ENCODE measurements at places on chromosomes 12 and 14. TPM values are rescaled to one million over a fixed set of nuclear protein-coding genes. Genes with fewer than 3 reads are reported as not detected.

DNA sequence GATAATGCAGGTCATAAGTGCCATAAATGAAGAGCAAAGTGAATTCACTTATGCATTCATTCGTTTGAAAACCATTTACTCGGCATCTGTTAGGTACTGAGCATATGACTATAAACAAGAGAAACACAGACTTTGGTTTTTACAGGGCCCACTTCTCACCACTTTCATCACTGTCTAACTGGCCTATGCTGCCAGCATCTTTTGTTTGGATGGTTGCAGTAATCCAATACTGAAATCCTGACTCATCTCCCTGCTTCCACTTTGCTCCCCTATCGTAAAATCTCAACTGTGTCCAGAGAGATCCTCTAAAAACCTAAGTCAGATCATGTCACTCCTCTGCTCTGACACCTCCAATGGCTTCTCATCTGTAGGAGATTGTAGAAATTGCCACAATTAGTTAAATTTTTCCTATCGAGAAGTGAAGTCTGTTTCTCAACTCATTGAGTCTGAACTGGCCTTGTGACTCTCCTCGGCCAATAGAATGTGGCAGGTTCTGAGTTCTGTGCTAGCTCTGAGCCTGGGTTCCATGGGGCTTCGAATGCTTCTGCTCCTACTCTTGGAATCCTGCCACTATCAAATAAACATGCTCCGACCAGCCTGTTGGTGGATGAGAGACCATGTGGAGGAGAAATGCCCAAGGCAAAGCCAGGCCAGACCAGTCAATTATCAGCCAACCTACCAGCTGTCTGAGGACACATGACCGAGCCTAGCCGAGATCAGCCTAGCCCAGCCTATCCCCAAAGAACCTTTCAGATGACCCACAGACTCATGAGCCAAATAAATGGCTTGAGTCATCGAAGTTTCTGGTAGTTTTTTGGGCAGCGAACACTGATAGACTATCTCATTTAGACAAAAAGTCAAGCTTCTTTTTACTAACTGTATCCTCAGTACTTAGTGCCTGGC, 2.2 kb upstream of the BATF start:
- DNase-seq = peak; percentile 73

DNA sequence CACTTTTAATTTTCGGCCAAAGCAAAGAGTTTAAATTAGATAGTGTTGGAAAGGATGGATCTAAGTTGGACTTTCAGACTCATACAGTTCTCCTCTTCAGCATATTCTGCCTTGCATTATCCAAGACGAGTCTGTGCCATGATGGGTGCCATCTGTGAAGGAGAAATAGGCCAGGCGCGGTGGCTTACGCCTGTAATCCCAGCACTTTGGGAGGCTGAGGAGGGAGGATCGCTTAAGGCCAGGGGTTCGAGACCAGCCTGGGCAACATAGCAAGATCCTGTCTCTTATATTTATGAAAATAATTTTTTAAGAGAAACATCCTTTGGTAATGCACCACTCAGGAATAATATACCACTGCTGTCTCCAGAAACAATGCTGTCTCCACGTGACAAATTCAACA, 6.5 kb downstream of the AK7 start:
- no peak for DNase-seq

DNA sequence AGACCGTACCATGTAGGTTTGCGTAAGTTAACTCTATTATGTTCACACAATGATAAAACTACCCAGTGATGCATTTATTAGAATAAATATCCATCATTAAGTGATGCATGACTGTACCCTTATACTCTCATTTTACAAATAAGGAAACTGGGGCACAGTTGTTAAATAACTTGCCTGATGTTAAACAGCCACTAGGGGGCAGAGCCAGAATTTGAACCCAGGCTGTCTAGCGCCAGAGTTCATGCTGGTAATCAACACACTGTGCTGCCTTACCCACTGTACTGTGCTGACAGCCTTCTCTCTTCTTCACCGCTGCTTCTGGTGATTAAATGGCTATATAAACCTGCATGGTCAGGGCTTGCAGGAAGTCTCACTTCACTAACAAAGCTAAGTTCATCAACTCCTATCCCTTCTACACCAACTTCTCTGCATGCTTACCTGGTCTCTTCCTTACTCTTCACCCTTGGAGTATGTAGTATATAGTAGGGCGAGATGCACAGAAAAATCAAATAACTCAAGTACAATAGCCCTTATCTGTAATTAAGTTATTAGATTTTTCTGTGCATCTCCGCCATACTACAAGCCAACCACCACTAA, 43.6 kb upstream of the APPL2 start:
- DNase-seq = no peak

- peak; percentile 63 for DNase-seq
Observed at GRCh38 chr12:122064780-122065588, 13.6 kb upstream of the MLXIP start.

- no peak for DNase-seq
Observed at GRCh38 chr14:81729622-81730021, 196.0 kb upstream of the SEL1L start.

GRCh38 chr12:58513852-58514251, 406.5 kb downstream of the LRIG3 start:
- DNase-seq = no peak

DNA sequence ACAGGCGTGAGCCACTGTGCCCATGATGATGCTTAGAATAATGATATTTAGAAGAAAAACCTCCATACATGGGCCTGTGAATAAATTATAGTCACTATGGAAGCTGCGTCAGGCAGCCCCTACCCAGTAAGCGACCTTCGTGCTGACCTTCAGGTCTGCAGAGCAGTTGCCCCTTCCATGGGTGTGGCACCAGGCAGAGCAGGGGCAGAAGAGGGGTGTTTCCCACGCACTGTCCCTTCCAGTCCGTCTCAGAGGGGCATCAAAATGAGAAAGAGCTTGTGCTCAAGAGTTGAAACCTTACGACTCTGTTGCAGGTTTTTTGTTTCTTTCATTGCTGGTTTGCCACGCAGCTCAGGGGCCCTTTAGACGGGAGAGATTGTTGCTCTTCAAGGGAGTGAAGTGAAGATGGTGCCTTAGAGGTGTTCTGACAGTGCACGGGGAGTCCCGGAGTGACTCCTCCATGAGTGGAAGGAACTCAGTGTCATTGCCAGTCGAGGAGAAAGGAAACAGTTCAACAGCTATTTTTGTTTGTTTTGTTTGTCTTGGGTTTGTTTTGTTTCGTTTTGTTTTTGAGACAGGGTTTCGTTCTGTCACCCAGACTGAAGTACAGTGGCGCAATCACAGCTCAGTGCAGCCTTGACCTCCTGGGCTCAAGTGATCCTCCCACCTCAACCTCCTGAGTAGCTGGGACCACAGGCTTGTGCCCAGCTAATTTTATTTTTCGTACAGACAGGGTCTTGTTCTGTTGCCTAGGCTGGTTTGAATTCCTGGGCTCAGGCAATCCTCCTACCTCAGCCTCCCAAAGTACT, 13.9 kb downstream of the CKB start:
- DNase-seq = no peak

DNA sequence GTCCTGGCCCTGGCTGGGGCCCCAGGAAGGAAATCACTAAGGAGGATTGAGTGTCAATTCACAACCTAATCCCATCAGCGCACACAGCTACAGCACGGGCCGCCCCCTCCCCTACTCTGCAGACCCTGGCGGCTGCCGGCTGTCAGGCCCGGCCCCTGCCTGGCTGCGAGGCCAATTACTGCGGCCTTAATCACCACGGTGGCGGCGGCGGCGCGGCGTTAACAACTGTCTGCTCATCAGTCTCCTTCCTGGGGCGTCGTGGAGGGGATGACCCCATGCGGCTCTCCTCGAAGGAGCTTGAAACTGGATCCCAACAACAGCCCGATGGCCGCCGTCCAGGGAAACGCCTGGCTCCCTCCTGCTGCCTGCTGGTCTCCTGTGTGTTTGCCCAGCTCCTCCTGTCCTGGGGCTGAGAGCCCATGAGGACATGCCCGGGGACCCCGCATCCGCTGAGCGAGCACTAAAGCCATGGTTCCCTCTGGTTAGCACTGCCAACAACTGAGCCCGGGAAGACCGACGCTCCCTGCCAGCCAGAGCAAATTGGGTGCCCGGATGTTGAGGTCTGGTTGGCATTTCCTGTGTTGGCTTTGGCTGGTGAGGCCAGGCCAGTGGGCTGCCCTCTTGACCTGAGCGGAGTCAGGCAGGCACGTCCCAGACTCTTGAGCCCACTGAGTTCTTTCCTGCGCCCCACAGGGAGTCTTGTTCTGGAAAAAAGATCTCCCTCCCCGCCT, 21.8 kb upstream of the EIF2B2 start:
- DNase-seq = peak; percentile 43

DNA sequence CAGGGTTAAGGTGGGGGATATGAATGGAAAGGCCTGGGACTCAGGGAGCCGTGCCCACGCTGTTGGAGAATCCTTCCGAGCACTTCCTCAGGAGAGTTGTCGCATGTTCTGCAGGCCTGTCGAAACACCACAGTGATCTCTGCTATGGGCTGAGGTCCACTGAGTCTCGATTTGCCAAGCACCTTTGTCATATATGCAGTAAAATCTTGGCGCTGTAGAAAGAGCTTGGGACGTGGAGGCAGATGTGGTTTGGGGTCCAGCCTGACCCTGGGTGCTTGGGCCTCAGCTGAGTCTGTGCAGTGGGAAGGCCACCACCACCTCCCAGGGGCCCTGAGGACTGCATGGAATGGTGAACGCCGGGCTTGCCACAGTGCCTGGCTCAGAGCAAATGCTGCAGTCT, 32.9 kb downstream of the C14orf132 start:
- DNase-seq = no peak

GRCh38 chr14:81141426-81141825, 79.3 kb downstream of the GTF2A1 start:
- DNase-seq = no peak

GRCh38 chr12:60394665-60395064, 798.8 kb downstream of the SLC16A7 start:
- peak; percentile 83 for DNase-seq

GRCh38 chr12:117189725-117190209, 503 bp downstream of the FBXO21 start:
- peak; percentile 36 for DNase-seq

DNA sequence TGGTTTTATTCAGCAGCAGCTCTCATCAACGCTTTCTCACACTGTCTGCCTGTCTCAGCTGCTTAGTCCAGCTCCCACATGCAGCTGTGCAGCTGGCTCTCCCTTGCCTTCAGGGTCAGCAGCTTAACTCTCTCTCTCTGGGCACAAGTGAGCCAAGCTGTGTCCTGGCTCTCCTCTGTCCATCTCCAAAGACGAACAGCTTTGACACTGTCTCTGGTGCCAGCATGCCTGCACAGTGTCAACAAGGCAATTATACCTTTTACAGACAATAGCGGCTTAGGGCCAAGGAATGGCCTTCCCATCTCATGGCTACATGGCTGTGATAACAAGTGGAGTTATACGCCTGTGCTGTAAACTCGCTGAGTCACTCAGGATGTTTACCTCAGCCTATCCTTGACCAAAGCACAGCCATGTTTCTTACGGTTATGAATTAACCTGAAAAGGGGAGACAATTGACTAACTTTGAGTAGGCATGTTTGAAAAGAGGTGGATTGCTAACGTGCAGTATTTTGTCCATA, 38.4 kb upstream of the MANSC4 start:
- DNase-seq = peak; percentile 29

DNA sequence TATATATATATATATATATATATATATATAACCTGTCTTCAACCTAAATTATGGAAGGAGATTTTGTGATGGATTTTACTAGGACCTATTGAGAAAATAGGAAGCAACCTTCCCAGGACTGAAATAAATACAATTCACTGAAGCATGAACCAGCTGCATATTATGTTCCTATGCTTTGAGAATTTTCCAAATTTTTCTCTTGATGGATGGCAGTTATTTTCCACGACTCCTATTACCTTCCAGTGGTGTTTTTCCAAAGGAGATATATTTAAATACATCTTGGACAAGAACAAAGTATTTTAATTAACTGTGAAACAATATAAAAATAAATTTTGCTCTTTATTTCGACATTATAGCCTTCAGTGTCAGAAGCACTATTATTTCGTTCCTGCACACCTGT, 87.9 kb downstream of the TMTC1 start:
- DNase-seq = no peak

DNA sequence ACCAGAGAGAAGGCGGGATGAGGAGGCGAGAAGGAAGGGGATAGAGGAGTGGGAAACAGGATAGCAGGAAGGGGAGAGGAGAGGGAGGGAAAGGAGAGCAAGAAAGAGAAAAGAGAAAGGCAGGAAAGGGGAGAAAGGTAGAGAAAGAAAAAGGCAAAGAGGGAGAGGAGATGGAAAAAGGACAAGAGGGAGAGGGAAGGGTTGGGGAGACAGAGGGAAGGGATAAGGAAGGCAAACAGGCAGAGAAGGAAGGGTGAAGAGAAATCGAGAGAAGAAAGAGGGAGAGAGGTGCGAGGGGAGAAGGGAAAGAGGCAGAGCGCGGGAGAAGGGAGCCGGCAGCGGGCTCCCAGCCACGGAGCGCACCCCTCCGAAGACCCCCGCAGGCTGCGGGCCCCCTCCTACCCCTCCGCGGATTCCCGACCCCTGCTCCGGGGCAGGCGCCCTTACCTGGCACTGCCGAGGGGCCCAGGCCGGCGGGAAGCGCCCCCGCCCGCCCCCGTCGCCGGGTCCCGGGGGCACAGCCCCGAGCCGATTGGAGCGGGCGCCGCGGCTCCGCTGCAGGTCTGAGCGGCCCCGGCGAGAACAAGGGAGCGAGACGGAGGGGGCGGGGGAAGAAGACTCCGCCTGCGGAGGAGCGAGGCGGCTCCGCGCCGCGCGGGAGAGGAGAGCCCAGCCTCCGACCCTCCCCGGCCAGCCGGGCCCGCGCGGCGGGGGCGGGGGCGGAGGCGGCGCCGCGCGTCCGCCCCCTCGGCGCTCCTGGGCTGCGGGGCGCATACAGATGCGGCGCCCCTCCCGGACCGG, at the start of gene CDH24:
Gene CDH24 (minus strand): TSS at position 565 of the 801 bp plus-strand sequence. CDS start 1,787 bp downstream, outside the sequence.
- DNase-seq = peak; percentile 75

GRCh38 chr12:26466726-26467125, 271.4 kb downstream of the SSPN start:
- DNase-seq = no peak

DNA sequence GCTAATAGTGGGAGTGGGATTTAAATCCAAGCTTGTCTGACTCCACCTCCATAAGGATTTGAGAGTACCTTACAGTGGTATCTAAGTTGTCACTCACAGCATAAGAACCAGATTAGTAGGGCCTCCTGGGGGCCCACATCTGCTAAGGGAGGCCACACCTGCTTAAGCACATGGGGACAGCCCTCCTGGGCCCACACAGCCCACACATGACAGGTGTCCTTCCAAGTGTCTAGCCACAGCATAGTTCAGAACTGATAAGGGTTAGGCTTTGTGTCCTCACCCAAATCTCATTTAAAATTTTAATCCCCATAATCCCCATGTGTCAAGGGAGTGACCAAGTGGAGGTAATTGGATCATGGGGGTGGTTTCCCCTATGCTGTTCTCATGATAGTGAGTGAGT, 186.0 kb upstream of the HMGA2 start:
- no peak for DNase-seq

The TOMM20L gene
- not detected for total RNA-seq

The TAS2R14 gene
- 1.6 TPM for total RNA-seq

The PAH gene
- total RNA-seq = not detected

The TRHDE gene
- total RNA-seq = 17.7 TPM

The PEBP1 gene
- 313 TPM for total RNA-seq

The MAP1LC3B2 gene
- total RNA-seq = not detected

The RNF212B gene
- total RNA-seq = not detected

Measured in PC-3 (cell line).